AG04449 (cell line): ENCODE measurements at places on chromosomes 13 and 19.

DNA sequence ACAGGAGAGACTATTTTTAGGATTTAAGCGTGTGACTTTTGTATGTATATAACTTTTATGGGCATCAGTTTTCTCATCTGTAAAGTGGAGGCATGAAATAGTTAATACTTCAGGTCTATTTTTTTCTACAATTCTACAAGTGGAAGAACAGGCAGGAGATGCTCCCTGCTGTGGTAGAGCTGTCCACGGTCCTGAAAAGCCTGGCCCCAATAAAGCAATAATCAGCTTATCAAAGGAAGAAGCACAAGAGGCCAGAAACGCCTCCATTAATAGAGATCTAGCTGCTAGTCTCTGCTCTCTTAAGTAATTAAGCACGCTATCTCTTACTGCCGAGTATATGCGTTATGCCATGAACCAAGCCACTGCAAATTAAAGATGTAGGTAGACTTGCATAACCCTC, 28.0 kb upstream of the WASF3 start:
- peak; percentile 1 for DNase-seq

DNA sequence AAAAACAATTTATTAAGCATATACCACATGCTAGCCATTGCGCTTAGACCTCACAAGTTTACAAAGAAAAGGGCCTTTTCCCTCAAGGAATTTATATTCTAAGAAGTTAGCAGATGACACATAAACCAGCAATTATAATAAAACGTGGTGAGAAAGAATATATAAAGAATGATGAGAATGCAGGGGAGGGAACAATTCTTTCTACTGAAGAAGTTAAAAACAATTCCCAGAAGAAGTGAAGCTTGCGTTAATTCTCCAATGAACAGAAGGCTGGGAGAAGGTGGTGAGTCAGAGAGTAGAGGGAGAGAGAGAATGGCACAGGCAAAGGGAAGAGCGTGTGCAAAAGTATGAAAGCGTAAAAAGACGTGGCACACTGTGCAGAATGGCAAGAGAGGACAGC, 69.5 kb upstream of the ZDHHC20 start:
- DNase-seq, result no peak

DNA sequence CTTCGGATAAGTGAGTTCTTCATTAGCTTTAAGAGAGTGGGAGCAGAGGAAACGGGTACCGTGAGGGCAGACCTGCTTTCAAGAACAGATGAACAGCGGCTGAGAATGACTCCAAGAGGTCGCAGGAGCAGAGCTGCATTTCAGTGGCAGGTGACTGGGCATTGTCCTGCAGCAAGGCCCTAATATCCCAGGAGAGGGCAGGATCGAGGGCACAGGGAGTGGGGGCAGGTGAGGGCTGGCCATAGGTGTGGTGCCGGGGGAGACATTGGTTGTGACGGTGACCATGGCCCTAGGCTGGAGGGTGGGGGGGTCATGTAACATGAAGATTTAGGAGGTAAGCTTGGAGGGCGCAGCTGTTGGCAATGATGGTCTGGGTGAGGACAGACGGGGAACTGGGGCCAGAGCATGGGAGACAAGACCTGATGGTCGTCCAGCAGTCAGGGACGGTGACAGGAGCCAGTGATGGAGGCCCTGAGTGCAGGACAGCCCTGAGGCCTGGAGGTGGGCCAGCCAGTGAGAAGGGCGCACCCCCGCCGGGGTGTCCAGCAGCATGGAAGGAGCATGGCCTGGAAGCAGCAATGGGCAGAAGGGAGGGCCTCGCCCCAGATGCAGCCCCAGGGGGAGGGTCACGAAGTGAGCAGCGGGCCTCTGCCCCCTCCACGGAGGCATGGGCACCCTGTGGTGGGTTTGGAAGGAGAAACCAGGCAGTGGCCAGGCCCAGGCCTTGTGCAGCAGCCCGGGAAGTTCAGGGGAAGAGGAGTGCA, 29.2 kb upstream of the LAMP1 start:
- DNase-seq, result no peak

DNA sequence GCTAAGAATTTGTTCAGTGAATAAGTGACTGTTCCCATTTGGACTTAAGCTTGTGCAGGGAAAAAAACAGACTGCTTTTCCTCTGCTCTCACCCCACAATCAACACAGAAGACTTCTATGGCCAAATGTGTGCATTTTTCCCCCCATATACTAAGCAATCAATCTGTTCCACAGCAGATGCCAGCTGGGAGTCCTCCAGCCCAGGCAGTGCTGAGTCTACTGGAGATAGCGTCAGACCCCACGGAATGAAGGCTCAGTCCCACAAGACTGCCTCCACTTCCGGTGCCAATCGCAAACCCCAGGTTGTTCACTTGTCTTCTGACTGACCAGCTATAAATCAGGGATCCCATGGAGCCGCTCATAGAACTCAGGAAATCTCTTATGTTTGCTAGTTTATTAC, 69.5 kb upstream of the ANKRD10 start:
- DNase-seq, result no peak

DNA sequence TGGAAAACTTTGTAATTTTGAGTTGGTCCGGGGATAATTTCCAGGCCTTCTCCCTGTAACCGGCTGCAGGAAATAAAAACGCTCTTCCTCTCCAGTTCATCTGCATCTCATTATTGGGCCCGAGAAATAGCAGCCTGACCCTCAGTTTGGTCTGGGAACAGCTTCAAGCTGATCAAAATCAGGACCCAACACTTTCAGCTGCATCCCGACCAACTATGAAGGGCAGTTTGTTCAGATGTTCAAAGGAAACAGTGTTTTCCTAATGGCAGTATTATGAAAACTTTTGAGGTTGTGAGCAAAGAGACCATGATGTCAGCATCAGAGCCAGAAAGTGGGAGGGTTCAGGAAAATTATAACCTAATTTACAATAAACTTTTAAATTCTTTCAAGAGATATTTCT, 35.7 kb downstream of the STK24 start:
- DNase-seq, result no peak

DNA sequence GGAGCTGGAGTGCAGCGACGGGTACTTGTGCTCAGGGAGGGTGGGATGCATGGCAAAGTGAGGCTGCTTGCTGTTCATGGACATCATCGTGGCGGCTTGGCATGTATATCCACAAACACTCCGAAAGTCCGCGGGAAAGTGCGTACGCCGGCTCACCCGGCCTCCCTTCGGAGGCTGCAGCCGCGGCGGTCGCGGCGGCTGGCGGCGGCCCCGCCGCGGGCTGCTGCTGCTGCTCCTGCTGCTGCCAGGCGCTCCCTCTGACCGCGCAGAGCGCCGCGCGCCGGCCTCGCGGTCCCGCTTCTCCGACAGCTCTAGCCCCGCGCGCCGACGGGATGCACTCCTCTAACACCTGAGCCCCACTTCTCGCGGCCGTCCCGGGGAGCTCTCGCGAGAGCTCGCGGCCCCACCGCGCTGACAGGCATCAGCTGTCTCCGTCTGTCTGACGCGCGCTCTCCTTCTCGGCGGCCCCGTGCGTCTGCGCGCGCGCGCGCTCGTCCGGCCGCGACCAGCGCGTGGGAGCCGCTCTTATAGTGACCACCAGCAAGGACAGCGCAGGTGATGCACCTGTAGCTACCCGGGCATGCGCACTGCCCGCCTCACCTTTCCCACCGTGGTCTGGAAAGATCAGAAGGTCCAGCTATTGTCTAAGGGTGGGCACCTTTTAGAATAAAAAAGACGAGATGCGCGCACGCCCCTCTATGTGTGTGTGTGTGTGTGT, at the start of gene POU4F1:
POU4F1 (minus strand) TSS at position 313 of the 718 bp plus-strand sequence; CDS start at position 87, 226 bp downstream.
- DNase-seq, result no peak

- DNase-seq, result no peak
These were observed 19.5 kb downstream of the CPT1C start for GRCh38 chr19:49710372-49710951.

DNA sequence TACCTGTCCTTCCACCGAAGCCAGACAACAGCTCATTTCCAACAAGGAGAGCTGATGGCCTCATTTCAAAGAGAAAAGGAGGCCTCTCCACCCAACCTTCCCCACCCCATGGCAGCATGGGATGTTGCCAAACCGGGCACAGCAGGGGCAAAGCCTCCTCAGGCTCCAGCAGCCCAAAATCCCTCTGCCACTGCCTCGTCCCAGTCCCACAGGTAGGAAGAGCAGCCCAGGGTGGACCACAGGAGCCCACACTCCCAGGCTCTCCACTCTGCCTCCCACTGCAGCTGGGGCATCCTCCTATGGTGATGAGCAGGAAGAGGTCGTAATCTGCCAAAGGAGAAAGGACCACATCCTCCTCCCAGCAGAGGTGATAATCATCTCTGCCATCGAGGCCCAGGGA, 50.9 kb downstream of the PEPD start:
- no peak for DNase-seq

GRCh38 chr13:25406377-25406776, 34.6 kb downstream of the ATP8A2 start:
- no peak for DNase-seq

DNA sequence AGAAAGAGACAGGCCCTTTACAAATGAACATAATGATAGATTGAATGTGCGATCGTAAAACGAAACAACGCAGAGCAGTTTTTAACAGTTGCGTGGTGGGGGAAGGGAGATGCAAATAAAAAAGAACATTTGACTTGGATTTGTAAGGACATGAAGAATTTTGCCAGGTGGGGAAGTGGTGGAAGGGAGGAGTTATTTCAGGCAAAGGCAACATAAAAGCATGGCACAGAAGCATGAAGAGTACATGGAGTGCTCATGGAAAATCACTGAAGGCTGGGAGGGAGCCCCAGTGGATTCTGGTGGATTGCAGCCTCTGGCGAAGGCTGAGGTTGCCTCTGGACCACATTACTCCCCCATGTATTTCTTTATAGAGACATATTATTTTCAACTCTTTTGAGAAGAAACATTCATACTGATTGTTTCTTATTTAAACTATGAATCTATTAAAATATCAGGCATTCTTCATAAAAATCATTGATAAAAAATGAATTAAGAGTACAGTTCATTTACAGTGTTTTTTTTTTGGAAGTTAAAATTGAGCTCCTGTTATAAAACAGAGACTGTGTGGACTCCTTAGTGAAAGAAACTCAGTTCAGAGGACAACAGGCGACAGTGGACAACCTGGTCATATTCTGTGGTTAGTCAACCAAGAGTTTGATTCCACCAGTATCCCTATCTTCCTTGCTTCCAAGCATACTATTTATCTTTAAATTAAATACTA, 57.5 kb downstream of the STARD13 start:
- no peak for DNase-seq

DNA sequence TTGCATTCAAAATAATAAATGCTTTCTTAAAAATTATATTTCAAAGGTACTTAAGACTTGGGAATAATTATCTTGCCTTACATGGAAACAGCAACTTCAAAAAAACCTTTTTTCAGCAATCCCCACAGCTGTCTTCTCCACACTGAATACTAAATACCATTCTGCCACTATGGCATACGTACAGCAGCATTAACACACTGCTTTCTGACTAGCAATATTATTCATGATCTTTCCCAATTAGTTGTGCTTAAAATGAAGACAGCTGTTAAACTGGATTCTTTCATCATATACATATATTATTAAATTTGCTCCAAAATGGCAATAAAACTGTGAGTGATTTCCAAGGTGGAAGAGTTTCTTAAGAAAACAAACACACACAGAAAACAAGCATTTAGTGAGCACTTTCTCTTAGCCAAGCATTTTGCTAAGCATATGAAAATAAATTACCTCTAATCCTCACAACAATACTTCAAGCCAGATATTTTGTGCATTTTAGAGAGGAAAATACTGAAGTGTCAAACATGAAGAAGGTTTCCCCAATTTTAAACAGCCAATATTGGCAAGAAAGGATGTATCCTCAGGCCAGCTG, 609.5 kb downstream of the SLITRK1 start:
- DNase-seq, result no peak

- DNase-seq, result no peak
These were observed 245.9 kb downstream of the ITGBL1 start for GRCh38 chr13:101698400-101698799.

GRCh38 chr19:28402701-28403290, 810.2 kb downstream of the UQCRFS1 start:
- no peak for DNase-seq

DNA sequence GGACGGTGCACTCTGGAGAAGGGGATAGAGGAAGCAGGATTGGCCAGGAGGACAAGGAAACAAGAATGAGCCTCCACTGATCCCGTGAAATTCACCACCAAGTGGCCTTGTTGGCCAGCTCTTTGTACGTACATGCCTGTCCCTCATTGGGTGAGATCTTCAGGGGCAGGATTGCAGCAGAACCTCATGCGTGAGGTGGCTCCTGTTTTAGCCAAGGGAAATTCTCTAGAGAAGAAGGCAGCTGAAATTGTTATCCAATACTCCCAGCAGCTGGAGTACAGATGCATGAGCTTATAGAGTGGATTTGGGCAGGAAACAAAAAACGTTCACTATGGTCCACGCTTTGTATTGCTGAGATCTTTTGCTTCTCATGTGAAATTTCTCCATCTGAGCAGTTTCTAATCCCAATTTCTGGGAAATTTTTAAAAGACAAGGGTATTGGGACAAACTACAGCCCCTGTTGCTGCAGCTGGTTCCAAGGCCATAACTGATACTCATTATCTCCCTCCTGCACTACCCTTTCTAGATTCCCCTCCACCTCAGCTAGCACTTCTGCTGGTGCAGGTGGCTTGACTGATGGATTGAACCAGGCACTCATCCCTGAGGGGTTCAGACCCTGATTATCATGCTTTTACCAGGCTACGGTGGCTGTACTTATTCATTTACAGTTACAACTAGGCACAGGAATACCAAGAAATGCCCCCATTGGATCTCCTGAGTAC, 3.9 kb upstream of the RNF6 start:
- no peak for DNase-seq

DNA sequence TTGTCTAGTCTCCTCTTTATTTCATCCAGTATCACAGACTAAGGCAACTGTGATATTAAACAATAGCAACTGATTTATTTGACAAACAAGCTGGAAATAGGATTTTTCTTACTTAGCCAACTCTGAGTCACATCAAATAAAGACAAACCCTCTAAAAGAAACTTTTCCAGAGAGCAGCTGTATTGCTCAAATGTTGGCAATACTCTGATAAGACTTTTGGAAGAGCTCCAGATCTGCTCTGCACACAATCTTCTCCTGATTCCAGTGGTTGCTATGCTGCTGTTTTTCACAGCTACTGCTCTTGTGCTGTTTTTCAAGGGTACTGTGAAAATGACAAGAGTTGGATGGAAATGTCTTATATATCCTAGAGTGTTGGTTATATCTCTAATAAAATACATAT, 1479.2 kb downstream of the SLITRK5 start:
- no peak for DNase-seq
